ENCODE measurements at places on chromosomes 4 and X.

DNA sequence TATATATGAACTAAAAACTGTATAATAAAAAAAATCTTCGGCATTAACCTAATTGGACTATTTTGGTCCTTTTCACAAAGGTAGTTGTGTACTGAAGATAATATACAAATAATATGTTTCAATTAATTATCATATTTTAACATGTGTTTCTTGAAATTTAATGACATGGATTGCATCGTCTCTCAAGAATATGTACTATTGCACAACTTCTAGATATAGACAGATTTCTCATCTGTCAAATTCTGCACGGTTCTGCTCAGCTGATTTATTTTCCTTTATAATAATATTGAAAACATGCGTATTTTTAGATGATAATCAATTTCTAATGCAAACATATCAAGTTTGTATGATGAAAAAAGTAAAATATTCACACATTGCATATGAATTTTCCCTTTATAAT is 498.7 kb upstream of the PABPC4L start:
- DNase-seq, result no peak

- DNase-seq, result no peak
These were observed 844.4 kb downstream of the ARAP2 start for GRCh38 chr4:35399912-35400311.

- no peak for DNase-seq
These were observed 6.6 kb downstream of the MSL3 start for GRCh38 chrX:11764602-11765067.

DNA sequence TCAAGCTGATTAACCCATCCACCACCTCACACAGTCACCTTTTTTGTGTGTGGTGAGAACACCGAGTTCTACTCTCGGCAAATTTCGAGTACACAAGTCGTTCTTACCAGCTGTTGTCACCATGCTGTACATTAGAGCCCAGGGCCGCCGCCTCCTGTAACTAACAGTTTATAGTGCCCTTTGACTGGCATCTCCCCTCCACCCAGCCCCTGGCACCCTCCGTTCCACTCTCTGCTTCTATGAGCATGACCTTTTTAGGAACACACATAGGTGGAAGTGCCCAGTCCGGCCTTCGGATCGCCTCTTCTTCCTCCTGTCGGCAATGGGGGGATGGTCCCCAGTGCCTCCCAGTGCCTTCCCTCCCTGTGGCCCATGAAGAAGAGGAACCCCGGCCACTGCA is 141.4 kb downstream of the STK32B start:
- no peak for DNase-seq

DNA sequence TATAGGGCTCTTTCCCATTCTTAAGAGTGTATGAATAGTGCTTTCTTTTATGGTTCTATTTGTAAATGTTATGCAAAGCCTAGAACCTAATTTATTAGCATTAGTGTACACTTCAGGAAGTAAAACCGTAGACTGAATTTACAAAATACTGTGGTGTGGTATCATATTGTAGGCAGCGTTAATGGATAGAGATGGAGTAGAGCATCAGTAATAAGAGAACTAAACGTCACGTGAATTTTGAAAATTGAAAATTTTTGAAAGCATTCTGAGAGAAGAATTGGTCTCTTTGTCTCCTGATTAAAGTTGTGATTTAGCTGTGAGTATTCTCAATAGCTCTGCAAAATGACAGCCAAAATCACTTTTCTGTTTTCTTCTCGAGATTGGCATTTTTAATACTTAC is 2.9 kb downstream of the STIM2 start:
- no peak for DNase-seq

GRCh38 chr4:173273941-173274340 is 60.2 kb downstream of the HMGB2 start:
- no peak for DNase-seq

DNA sequence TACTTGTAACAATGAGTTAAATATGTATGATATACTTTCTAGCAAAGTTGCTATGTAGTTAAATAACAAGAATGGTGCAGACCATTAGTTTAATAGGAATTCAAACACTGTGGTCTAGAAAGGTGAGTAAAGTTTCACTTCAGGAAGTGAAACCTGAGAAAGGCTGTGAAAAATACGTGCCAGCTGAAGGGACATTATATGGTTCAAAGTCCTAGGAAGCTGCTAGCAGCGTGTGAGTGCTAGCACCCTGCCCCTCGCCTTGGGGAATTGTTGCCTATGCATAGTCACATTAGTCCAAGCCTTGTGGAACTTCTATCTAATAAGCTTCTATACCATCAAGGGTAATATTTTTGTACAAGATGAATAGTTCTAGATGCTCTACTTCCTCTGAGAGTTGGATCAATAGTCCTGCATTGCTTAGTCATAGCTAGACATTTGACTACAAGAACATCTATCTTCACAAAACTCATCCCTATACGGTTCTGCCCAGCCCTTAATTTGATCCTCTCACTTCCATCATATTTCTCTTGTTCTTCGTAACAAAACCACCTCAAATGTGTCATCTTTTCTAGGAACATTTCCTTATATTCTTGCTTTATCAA is 45.8 kb upstream of the ARSJ start:
- no peak for DNase-seq

DNA sequence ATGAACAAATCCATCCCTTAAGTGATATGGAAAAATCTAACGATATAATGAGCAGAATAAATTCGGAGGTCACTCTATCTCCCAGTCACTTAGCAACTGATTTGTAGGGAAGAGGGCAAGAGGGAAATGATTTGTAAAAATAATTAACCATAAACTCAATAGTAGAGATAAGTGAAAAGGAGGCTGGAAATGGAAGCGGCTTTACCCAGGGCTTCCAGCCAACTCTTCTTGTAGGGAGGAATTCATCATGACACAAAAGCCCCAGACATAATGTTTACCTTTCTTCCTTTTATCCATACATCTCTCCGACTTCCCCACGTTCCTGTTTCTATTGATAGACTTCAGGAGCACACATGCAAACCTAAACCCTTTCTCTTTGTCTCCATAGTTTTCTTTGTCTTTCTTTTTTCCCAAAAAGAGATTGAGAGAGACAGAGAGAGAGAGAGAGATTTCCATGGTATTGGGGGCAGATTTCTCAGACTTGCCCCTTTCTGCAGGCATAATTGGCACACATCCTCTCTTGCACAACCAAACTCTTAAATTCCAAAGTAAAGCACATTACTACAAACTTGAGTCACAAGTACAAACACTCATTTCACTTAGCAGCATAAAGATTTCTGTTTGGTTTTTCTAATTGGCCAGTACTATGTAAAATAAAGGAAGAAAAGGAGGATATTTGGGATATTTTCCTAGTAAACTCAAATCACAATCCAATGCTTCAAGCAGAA is 140.9 kb downstream of the MAPK10 start:
- DNase-seq, result no peak

GRCh38 chr4:78939667-78940008 is 400 bp upstream of the PAQR3 start:
- DNase-seq, result no peak

- no peak for DNase-seq
These were observed 480.4 kb downstream of the ACTRT1 start for GRCh38 chrX:127571834-127572233.

GRCh38 chr4:38011511-38012162 is 51.4 kb downstream of the PTTG2 start:
- DNase-seq, result no peak

GRCh38 chr4:158783785-158784184 is 15.0 kb downstream of the FNIP2 start:
- no peak for DNase-seq

- DNase-seq, result no peak
These were observed 26.6 kb upstream of the AMELX start for GRCh38 chrX:11266573-11267003.

DNA sequence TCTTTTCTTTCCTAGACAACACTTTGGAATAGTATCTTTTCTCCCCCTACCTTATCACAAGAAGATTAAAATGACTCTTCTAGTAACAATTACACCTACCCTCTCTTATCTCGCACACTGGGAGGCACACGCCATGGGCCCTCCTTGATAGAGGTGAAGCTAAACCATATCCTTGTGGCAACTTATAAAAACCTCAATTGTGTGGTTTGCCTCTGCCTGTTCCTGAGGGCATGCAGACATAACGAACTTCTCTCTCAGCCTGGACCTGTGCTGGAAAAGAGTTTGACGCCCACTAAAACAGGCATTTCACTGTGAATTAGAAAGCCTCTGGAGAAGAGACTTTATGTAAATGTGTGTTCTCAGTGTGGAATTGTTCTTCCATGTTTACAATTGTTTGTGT is 141.2 kb downstream of the NDST3 start:
- no peak for DNase-seq

DNA sequence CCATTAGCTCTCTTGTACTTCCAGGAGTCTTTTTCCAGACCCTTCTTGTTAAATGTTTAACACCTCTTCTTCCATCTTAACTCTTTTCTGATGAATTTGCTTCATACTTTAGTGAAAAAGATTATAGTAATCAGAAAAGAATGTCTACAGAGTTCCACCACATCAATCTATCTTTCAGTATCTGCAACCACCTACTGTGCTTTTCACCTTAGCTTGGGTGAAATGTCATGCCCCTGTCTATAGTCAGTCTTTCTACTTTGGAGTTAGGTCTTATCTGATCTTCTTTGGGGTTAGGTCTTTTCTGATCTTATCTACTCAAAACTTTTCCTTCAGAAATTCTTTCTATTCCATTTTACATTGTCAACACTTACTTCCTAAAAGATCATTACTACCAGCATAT is 1310.2 kb downstream of the PCDH7 start:
- DNase-seq, result no peak

- DNase-seq, result no peak
These were observed 175.9 kb downstream of the DCLK2 start for GRCh38 chr4:150253965-150254630.

DNA sequence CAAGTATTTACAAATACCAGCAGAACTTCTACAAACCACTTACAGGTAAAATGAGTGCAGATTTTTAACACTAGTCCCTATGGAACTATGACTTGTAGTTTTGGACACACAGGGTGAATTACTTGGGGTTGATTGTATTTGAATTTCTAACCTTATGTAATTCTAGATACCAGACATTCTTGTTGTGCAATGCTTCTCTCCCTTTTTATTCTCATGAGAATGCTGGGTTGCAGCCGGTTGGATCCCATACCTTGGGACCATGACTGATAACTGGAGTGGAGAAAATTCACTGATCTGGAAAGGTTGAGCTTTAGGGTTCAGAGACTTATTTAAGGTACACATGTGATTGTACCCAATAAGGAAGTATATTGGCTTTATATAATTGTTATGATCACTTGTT is 8.8 kb downstream of the TET2 start:
- no peak for DNase-seq

- no peak for DNase-seq
These were observed 186.4 kb upstream of the PUDP start for GRCh38 chrX:7334253-7334935.

GRCh38 chr4:74266081-74266480 is 42.2 kb upstream of the EPGN start:
- DNase-seq, result no peak
